Sciatic nerve (tissue), 2 donors: ENCODE measurements at places on chromosomes 1 and 21. TPM values are rescaled to one million over a fixed set of nuclear protein-coding genes. Genes with fewer than 3 reads are reported as not detected.

The CYYR1 gene
- total RNA-seq = 31.7 TPM

The BRDT gene
- not detected for total RNA-seq

The GJA5 gene
- 19.6 TPM for total RNA-seq

The TSPAN2 gene
- 2.9 TPM for total RNA-seq

DNA sequence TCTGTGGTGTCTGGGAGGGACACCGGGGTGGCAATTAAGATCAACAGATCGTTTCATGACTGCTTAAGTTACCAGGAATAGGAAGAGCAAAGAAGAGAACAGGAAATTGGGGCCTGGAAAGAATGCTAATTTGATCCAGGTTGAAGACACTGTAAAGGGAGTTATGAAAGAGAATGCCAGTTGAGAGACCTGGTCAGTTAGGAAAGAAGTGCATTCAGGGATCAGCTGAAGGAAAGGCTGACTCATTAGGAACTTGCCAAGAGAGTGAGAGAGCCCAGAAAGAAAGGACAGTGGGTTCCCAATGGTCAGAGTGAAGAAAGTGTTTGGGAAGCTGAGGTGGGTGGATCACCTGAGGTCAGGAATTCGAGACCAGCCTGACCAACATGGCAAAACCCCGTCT is 119.6 kb downstream of the UBE2U start:
- no peak for DNase-seq

DNA sequence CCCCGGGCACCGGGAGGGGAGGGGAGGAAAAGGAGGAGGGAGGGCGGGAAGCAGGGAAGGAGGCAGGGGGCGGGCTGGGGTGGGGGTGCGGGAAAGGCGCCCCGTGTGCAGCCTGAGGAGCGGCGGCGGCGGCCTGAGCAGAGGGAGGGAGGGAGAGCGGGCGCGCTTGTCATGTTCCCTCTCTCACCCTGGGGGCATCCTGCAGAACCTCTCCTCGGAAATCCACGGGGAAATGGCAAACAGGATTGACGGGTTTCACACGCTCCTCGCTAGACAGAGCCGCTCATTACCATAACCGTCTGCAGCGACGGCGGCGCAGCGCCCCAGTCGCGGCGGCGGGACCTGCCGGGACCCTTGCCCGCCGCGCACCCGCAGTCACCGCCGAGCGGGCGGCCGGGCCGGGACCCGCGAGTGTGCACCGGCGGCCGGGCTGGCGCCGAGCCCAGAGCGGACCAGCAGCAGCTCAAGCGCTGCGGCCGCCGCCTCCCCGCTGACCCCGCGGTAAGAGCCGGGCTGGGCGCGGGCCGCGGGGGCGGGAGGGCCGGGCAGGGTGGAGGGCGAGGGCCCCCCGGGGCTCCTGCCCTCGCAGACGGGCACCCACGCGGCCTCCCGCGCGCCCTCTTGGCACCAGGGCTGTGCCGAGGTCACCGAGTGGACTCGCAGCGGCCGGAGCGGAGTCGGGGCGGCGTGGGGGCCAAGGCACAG is at the start of gene SERTAD4:
Gene SERTAD4, plus strand, starts transcription at position 286 of the 705 bp plus-strand sequence. CDS start 5,165 bp downstream, outside the sequence.
- no peak for DNase-seq

GRCh38 chr1:167614851-167615250 is 15.2 kb upstream of the RCSD1 start:
- DNase-seq = no peak

GRCh38 chr1:213136190-213136917 is 85.3 kb downstream of the RPS6KC1 start:
- DNase-seq = no peak

- no peak for DNase-seq
Measured at GRCh38 chr1:101843160-101843559, 153.6 kb downstream of the OLFM3 start.
